Adrenal gland (tissue), 19 donors: ENCODE measurements at places on chromosomes 7 and 10.

DNA sequence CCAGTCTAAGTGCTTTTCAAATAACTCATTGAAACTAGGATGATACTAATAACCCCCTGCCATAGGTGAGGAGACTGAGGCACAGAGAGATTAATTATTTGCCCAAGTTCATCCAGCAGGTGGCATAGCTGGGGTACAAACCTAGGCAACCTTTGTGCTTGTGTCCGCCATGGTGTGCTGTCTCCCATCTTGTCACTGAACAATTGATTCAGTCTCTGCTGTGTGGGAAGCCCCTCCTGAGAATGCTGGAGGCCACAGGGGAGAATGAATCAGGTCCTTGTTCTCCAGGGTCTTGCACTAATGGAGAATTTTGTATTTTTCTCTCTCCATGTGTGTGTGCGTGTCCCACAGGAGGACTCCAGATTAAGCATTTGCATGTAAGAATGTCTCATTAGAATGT, 15.8 kb upstream of the TMEM236 start:
- no peak overlapping the region for H3K4me3 ChIP-seq
- no peak for DNase-seq
- H3K36me3 ChIP-seq = no peaks in the 10 kb centered on the region
- H3K27me3 ChIP-seq = no peaks in the 10 kb centered on the region
- no peaks in the 10 kb centered on the region for H3K4me1 ChIP-seq

DNA sequence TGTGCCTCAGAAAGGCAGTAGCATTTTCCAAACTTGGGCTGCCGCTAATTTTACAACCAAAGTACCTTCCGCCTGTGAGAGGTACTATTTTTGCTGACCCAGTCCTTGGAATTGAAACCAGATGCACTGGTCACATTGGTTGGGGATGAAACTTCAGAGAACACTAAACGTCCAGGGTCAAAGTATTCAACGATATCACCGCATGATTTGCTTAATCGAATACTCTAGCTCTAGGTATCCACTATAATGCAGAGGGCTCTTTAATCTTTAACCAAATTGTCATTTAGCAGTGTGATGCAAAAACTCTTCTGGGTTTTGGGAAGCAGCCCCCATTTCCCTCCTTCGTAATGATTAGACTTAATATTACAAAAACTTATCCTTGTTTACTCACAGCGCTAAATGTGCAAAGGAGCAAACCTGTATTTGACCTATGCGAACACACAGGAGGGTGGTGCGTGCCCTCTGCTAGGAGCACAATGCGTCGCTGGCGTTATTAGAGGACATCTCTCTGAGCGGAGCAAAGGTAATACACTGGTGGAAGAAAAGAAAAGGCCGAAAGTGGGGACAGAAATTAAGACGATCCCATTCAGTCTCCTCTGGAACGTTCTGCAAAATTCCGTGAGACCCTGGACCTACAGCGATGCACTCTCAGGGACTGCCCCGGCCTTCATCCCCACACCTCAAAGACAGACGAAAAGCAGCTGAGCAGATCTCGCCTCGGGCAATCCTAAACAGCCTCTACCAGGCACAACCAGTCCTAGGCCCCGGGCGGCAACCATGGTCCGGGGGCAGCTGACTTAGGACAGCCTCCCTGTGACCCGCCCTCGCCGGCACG, 916 bp upstream of the EEPD1 start:
- H3K36me3 ChIP-seq = no peaks in the 10 kb centered on the region
- DNase-seq = no peak
- no peaks in the 10 kb centered on the region for H3K27me3 ChIP-seq
- H3K4me1 ChIP-seq = peaks cover 14% of the 10 kb centered on the region

DNA sequence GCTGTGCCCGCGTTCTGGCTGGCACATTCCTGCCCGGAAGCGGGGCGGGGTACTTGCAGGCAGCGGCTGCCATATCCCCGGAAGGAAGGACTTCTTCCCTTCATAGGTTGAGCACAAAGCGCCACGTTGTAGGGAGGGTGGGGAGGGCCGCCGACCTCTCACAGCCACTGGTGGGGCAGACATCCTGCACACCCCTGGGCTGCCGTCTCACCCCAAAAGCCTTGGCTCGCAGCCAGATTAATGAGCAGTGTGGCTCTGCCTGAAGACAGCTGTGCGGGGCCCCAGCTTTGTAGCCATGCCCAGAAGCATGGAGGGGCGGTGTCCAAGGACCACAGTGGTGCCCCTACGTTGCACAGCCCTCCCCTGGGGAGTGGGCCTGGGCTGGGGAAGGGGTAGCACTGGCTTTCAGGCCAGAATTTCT, 54.3 kb upstream of the DPYSL4 start:
- no peaks in the 10 kb centered on the region for H3K27me3 ChIP-seq
- H3K27ac ChIP-seq = no peak overlapping the region
- H3K4me1 ChIP-seq = no peaks in the 10 kb centered on the region
- no peaks in the 10 kb centered on the region for H3K36me3 ChIP-seq

GRCh38 chr10:60942788-60943315, 1.1 kb downstream of the RHOBTB1 start:
- no peaks in the 10 kb centered on the region for H3K27me3 ChIP-seq
- H3K4me3 ChIP-seq = peak overlapping the region; percentile 80
- no peaks in the 10 kb centered on the region for H3K36me3 ChIP-seq
- H3K27ac ChIP-seq = peak overlapping the region; percentile 96
- peaks cover 35% of the 10 kb centered on the region for H3K4me1 ChIP-seq
- peak; percentile 66 for DNase-seq

- peak; percentile 86 for DNase-seq
- no peak overlapping the region for H3K4me3 ChIP-seq
- no peak overlapping the region for H3K27ac ChIP-seq
These were observed 44.2 kb downstream of the PDLIM1 start for GRCh38 chr10:95246582-95247051.

DNA sequence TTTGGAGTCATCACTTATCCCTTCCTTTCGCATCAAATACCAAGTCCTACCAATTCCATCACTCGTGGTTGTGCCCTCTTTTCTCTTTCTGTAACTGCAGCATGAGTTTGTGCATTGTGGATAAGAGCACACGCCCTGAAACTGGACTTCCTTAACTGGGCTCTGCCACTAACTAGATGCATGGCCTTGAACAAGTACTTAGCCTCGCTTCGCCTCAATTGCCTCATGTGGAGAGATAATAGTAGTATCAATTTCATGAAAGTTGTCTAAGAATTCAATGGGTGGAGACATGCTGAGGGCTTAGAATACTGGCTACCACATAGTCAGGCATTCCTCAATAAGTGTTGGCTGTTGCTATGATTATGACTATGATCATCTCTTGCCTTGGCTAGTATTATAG, 41.5 kb downstream of the CFAP43 start:
- H3K27me3 ChIP-seq = no peaks in the 10 kb centered on the region
- no peaks in the 10 kb centered on the region for H3K36me3 ChIP-seq
- no peaks in the 10 kb centered on the region for H3K4me1 ChIP-seq
- no peak overlapping the region for H3K27ac ChIP-seq

DNA sequence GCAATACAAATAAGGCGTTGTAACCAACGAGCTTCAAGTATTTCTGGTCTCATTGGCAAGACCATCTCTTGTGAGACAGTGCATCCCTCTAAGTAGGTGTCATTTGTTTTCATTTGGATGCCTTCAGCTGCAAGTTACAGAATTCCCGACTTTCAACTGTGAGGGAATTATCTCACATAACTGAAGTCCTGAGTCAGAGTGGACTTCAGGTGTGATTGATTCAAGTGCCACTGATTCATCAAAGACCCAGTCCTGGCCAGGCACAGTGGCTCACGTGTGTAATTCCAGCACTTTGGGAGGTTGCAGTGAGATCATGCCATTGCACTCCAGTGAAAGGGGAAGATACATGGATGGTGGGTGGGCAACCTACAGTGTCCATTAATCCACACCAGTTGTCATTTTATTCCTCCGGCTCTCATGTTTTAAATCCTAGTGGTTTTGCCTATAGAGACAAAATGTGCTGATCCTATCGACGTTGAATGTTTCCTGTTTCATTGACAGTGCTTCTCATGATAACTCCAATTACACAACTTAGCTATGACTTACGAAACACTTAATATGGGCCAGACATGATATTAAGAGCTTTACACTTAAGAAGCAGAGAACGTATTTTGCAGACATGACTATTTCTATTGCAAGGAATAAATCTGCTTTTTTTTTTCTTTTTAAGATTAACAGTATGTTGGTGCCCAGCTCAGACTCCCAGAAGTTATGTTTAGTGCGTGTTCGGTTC, 268.0 kb downstream of the FRMD4A start:
- H3K4me1 ChIP-seq = no peaks in the 10 kb centered on the region
- DNase-seq = no peak
- no peak overlapping the region for H3K4me3 ChIP-seq

- no peak for DNase-seq
- no peak overlapping the region for H3K4me3 ChIP-seq
These were observed 22.2 kb downstream of the AHR start for GRCh38 chr7:17320657-17321056.

DNA sequence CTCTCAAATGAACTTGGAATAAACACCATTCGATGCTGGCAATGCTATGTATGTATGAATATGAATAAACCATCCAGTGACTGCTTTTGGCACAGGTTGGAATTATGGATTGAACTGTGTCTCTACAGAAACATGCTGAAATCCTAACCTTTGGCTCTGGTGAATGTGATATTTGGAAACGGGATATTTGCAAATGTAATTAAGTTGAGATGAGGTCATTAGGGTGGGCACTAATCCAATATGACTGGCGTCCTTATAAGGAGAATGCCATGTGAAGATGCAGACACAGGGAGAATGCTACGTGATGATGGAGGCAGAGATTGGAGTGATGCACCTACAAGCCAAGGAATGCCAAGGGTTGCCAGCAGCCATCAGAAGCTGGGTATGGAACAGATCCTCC, 3.4 kb upstream of the ACTR3B start:
- peaks cover 7% of the 10 kb centered on the region for H3K4me1 ChIP-seq
- DNase-seq = no peak
- no peak overlapping the region for H3K27ac ChIP-seq
- no peaks in the 10 kb centered on the region for H3K36me3 ChIP-seq

- H3K36me3 ChIP-seq = no peaks in the 10 kb centered on the region
- no peak for DNase-seq
- H3K27me3 ChIP-seq = no peaks in the 10 kb centered on the region
- H3K4me3 ChIP-seq = no peak overlapping the region
- H3K4me1 ChIP-seq = no peaks in the 10 kb centered on the region
- no peak overlapping the region for H3K27ac ChIP-seq
These were observed 43.8 kb upstream of the SEC61G start for GRCh38 chr7:54802841-54803240.

DNA sequence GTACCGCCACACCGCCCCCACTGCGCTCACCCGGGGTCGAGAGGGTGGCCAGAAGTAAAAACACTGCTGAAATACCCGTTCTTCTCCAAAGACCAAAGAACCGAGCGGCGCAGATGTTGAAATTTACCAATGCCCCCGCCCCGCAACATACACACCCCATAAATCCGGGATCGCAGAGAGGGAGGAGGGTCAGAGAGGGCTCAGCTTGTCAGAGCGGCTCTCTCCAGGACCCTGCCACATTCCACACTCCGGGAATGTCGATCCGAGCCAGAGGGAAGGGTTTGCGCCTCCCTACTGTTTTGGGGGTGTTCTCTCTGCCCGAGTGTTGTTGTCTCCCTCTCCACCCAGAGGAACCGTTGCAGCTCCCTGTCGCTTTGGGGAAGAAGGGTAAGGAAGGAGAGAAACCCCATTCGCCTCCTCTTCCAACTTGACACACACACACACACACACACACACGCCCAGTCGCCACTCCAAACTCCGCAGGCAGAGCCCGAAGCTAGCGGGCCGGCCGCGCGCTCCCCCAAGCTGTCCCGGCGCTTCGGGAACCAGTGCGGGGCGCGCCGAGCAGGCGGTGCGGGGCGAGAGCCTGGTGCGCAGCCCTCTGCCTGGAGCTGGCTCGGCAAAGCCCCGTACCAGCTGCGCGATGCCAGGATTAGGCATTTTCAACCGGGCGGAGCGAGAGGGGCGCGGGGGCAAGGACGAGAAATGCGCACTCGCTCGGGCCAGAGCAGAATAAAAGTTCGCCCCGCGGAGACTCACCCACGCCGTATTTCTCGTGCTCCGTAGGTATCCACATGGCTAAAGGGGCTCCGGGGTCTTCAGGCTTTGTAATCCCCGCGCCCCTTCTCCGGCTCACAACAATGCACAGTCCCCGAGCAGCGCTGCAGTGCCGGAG, 609 bp downstream of the DOCK4 start:
- H3K4me3 ChIP-seq = peak overlapping the region; percentile 80
- H3K36me3 ChIP-seq = no peaks in the 10 kb centered on the region
- H3K4me1 ChIP-seq = peaks cover 7% of the 10 kb centered on the region
- peak overlapping the region; percentile 59 for H3K27ac ChIP-seq
- peak; percentile 66 for DNase-seq
- H3K27me3 ChIP-seq = no peaks in the 10 kb centered on the region

- H3K27ac ChIP-seq = no peak overlapping the region
- H3K4me1 ChIP-seq = peaks cover 27% of the 10 kb centered on the region
- no peaks in the 10 kb centered on the region for H3K36me3 ChIP-seq
- H3K4me3 ChIP-seq = no peak overlapping the region
- DNase-seq = no peak
These were observed 65.6 kb upstream of the LRRC18 start for GRCh38 chr10:49005270-49005669.
